ENCODE measurements at places on chromosomes 12 and 14. TPM values are rescaled to one million over a fixed set of nuclear protein-coding genes. Genes with fewer than 3 reads are reported as not detected.

- DNase-seq: no peak
Observed at GRCh38 chr12:93183940-93184671, 193.6 kb upstream of the NUDT4 start.

DNA sequence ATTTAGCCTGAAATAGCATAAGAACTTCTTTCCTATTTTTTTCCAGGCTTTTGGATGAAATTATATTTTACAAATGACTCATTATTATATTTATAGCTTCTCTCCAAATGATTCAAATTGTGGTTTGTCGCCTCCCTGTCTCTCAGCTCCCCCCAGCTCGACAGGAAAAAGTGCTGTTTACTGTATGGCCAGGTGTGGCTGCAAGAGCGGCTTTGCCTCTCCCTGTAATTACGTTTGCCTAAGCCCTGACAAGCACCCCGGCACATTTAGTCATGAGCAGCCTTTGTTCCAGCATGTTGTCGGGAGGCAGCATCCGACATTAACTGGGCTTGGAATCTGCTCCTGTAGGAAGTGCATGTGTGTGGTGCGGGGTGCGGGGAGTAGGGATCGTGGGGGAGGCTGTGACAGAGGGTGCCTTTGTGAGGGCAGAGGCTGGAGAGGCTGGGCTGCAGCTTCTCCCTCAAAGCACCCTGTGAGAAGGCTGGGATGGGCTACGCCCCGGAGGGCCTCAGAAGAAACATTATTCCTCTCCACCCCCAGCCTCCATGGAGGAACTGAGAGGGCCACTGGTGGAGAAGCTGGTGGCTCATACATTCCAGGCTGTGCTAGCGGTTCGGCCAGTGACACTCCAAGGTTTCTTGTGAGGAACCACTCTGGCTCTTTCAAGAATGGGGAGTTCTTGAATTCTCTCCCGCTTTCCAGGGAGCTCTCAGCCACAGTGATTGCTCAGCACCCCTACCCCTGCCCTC, 42.1 kb upstream of the CTDSP2 start:
- DNase-seq: peak; percentile 55

DNA sequence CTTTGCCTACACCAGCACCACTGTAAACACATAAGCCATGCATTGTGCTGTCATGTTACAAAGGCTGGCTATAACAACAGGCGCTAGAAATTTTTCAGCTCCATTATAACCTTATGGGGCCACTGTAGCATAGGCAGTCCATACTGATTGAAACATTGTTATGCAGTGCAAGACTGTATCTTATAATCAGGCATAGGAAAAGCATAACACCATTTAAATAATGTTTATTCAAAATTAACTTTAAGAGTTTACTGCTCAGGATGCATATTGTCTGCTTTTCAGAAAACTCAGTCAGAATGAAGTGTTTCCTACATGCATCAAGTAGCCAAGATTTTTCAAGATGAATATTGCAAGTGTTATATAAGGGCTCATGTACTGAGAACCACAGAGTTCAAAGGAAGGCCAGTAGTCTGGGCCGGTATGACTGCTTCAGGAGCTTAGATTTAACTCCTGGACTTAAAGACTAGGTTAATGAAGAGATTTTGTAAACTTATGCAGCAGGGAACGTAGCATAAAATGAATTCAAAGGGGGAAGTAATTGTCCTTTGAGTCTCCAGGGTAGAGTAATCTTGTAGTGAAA, 46.9 kb downstream of the ATXN7L3B start:
- DNase-seq: no peak

- no peak for DNase-seq
Observed at GRCh38 chr12:21265932-21266331, 68.8 kb downstream of the SLCO1A2 start.

The PLCZ1 gene
- 0.40 TPM for total RNA-seq
